ENCODE measurements at places on chromosomes 13 and 19. TPM values are rescaled to one million over a fixed set of nuclear protein-coding genes. Genes with fewer than 3 reads are reported as not detected.

The PRSS57 gene
- not detected for total RNA-seq

The ZNF66 gene
- 15.3 TPM for total RNA-seq

The HIF3A gene
- 212 TPM for total RNA-seq

The RASL11A gene
- total RNA-seq: 36.1 TPM

The PCDH17 gene
- total RNA-seq: 23.2 TPM

The GYS1 gene
- 20.2 TPM for total RNA-seq

The ZNF471 gene
- total RNA-seq: 14.5 TPM

The ERICH6B gene
- total RNA-seq: not detected

The SEMA6B gene
- total RNA-seq: 3.7 TPM

The PEG3 gene
- 10.0 TPM for total RNA-seq

The SPRY2 gene
- total RNA-seq: 48.5 TPM

The NEK5 gene
- 0.76 TPM for total RNA-seq

The CD177 gene
- 1.1 TPM for total RNA-seq

The GRIK5 gene
- not detected for total RNA-seq

The RCBTB1 gene
- 4.4 TPM for total RNA-seq

The PSG6 gene
- total RNA-seq: not detected

The SULT2B1 gene
- total RNA-seq: not detected

The FLT1 gene
- total RNA-seq: 95.3 TPM

The REXO1 gene
- 41.6 TPM for total RNA-seq

The EBI3 gene
- 1.8 TPM for total RNA-seq

The ZNF560 gene
- total RNA-seq: not detected

The ZMYM2 gene
- 175 TPM for total RNA-seq

The RDH8 gene
- total RNA-seq: not detected

The RLN3 gene
- not detected for total RNA-seq

The CCDC194 gene
- not detected for total RNA-seq

The IGFL2 gene
- total RNA-seq: not detected

The NPHS1 gene
- not detected for total RNA-seq

The OR7G3 gene
- total RNA-seq: not detected
